ENCODE measurements at places on chromosomes 6 and 20.

GRCh38 chr20:53872081-53872541, 198.3 kb downstream of the BCAS1 start:
- DNase-seq, result no peak

- DNase-seq, result no peak
Observed at GRCh38 chr6:35365594-35366203, 23.3 kb downstream of the PPARD start.

DNA sequence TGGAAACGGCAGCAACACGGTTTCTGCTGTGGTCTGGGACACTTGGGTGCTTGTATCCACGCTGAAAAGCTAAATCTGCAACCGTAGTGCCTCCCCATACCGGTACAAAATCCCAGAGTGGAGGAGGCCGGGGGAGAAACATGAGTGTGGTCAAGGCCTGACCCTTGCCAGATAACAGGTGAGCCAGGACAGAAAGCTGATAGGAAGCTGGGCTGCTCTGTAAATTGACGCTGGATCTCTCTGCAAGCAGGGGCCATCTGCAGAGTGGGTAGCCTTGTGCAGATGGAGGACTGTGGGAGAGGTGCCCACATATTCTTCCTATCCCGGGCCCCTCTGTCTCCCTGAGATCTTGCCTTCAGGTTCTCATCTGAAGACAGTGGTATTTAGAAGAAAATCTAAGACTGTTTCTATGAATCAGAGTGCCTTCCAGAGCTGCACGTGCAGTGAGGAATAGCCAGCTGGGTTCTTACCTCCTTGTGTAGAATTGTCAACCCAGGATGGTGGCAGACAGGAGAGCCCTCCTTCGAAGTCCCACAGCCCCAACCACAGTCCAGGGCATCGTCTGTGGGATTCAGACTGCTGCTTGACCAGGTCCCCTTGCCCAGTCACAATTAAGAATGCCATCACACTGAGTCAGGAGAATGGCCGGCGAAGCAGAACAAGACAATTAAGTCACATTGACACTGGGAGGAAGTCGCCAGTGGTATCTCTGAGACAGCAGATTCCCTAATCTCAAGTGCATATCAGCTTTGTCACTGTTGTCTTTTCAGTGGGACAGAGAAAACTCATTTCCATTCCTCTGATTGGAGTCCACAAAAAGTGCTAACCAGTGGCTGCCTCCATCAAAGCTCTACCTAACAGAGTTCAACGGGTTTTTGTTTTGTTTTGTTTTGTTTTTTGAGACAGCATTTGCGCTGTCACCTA, 100.0 kb upstream of the RIPOR2 start:
- no peak for DNase-seq

GRCh38 chr20:50744143-50744792, 12.9 kb downstream of the PARD6B start:
- DNase-seq, result no peak

- DNase-seq, result no peak
Observed at GRCh38 chr6:7050004-7050403, 57.8 kb upstream of the RREB1 start.

DNA sequence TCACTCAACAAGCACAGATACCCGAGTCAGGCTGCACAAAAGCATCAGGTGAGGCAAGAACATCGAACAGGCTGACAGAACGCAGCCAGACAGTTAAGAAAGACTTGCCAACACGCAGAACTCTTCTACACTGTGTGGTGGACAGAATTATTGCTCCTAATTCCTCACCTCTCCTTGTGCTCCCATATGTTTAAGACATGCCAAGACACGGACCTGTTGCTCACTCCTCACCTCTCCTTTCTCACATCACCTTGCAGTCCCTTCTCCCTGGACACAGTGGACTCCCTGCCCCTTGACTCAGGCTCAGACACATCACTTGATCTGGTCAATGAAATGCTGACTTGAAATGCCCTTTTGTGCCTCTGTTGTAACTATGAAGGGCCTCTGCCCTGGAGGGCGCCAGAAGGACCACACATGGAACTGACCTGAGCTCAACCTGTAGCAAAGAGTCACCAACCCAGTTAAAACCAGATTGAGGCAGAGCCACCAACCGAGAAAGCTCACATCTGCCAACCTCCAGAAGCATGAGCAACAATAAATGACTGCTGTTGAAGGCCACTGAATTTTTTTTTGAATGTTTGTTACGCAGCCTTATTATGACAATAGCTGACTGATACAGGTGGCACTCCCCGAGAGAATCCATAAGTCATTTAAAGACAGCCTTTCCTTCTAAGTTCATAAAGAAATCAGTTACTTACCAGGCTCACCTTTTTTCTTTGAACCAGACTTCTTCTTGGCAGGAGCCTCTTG, 24.0 kb downstream of the RRBP1 start:
- DNase-seq, result no peak

DNA sequence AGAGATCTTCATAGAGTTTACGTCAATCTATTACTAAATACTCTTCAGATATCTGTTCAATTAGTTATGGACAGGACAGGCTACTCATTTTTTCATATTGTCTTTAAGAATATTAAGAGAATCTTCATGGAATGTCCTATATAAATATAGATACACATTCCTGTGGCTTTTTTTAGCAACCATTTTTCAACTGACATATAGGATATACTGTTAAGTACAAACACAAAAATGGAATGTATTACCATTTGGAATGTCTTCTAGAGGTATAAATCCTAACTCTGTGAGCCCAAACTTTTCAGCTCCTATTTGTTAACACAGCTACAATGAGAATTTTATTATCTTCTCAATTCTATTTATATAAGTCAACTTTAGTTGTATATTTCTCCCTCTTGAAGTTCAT, 239.6 kb upstream of the DEFB112 start:
- no peak for DNase-seq

GRCh38 chr6:132391391-132392269, 9.6 kb downstream of the MOXD1 start:
- no peak for DNase-seq

GRCh38 chr6:145031962-145032361, 703.4 kb downstream of the EPM2A start:
- DNase-seq, result no peak

DNA sequence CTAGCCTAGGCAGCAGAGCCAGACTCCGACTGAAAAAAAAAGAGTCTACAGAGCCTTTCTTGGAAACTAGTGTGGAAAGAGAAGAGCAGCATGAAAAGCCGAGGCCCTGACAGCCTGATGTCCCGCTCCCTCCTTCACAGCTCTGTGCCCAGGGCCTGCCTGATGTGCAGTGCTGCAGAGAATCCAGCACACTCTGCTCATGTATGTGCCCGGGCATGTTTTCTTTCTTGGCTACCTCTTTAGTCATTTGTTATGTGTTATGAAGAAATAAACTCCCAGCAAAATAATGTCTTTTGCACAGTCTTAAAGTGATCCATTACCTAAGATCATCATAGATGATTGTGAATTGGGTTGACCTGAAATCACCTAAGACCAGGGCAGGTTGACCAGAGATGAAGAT, 78.1 kb upstream of the EZR start:
- DNase-seq, result no peak

DNA sequence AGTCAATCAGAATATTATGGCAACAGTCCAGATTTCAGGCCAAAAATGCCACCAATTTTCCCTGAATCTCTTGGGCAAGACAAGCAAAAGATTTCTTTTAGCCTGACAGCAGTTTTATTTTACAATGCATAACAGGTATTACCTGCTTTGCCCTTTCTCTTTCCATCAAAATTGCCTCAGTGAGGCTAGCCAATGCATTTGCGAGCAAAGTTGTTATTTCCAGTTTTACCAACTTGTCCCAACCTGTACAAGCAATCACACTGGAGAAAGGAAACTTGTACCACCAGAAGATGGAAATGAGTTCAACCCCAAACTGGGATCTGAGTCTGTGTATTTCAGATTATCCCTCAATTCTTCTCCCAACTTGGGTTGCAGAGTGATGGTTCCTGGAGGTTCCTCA, 279.9 kb upstream of the CDYL start:
- DNase-seq, result no peak

DNA sequence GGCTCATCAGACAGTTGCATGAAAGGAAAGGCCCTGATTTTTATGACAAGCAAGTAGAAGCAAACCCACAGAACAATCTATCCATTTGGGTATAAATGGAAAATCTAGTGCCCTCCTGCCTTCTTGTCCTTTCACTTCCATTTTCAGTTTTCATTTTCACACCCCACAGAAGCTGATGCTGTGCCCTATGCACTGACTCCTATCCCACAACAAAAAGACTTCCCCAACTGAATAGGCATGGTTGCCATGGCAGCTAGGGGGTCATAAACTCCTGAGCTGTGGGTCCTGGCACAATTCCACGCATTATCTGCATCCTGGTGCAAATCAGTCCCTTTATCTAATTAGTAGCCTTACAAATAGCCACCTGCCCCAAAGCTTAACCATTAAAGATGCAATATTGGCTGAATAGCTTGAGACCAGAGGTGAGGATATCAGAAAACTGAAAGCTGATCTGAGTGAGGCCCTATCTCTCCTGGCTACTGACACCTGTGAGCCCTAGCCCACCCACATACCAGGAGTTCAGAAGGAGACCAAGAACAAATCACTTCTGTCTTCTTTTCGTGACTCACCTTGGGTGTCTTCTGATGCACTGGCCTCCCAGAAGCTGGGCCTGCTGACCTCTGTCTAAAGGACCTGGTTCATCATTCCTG, 34.9 kb upstream of the HEY2 start:
- DNase-seq, result no peak

GRCh38 chr6:12314751-12315150, 24.6 kb downstream of the EDN1 start:
- DNase-seq, result no peak

DNA sequence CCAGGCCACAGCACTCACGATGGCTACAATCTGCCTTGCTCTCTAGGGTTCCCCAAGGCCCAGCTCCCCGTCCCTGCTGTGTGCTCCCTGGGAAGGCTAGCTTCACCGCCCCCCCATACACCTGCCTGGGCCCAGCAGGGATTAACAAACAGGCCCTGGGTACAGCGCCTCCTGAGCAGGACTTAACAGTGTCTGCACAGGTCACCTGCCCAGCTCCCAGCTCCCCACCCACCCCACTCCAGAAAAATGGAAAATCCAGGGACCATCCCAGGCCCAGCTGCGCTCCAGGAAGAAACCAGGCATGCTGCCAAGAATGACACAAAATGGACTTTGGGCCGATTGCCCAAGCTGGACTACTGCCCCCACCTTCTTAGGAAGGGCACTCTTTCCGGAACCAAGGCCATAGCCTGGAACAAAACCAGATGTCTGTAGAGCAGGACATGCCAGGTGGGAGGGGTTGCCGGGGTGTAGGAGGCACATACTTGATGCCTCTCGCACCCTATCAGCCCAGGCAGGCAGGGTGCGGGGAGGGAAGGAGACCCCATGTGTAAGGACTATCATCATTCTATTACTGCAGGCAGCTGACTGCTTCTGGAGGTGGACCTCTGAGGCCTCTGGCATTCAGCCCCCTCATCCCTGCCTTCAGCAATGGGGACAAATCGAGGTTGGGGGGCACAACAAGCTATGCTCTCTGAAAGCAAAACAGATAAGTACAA, 104.9 kb downstream of the SNX5 start:
- no peak for DNase-seq

DNA sequence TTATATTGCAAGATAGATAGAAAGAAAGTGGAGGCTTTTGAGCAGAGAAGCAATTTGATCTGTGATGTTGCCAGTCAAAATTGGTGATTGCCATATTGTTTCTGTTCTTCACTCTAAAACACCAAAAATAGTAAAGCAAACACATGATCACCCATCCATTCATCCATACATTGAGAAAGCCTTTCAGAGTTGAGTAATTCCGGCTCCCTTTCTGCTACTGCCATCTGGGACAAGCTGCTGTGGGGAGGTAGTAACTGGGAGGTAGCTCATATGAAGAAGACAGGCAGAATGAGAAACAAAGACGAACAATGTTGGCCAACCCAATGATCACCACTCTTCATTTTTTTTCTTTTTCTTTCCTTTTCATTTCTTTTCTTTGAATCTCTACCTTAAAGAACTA, 51.1 kb upstream of the HBS1L start:
- no peak for DNase-seq

- DNase-seq, result no peak
Observed at GRCh38 chr20:32762754-32763201, 593 bp downstream of the DNMT3B start.

GRCh38 chr20:31516651-31517050, 2.4 kb downstream of the HM13 start:
- no peak for DNase-seq

DNA sequence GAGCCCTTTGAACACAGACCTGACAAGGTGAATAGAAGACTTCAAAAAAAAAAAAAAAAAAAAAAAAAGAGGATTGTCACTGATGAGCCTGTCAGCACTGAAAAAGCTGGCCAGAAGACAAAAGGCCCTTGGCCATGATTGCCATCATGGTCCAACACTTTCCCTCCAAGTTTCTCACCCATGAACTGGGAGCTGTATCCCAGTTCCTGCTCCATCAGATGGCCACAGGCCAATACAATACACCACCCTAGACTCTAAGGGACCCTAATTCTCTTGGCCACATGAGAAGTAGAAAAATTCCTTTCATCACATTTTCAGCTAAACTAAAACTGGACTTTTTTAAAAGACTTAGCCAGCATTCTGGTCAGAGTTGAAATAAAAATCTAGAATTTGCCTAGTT, 50.2 kb downstream of the NUDT3 start:
- DNase-seq, result no peak

DNA sequence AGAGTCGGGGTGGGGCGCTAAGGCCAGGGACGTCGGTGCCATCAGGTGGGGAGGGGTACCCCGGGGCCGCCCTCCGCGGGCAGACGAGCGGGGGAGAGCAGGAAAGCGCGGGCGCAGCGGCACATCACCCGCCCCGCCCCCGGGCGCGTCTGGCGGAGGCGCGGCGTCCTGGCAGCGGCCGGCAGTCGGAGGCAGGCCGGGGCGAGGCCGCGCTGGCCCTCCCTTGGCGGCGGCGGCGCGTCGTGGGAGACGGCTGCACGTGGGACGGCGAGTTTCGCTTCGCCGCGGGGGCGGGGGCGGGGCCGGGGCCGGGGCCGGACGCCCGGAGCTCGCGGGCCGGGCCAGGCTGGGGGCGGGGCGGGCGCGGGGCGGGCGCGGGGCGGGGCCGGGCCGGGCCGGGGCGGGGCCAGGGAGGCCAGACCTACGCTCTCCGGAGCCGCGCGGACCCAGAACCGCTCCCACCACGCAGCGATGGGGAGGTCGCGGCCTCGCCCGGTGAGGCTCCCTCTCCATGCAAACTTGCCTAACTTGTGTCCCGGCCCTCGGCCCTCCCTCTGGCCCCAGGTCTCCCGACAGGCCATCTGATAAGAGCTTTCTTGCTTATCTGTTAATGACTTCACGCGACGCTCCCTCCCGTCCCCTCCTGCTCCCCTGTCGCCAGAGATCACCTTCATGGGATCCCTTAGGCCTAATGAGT, 12.5 kb downstream of the ITPR3 start:
- DNase-seq, result peak; percentile 20

GRCh38 chr20:62133051-62133845, 9.9 kb downstream of the PSMA7 start:
- DNase-seq, result no peak

DNA sequence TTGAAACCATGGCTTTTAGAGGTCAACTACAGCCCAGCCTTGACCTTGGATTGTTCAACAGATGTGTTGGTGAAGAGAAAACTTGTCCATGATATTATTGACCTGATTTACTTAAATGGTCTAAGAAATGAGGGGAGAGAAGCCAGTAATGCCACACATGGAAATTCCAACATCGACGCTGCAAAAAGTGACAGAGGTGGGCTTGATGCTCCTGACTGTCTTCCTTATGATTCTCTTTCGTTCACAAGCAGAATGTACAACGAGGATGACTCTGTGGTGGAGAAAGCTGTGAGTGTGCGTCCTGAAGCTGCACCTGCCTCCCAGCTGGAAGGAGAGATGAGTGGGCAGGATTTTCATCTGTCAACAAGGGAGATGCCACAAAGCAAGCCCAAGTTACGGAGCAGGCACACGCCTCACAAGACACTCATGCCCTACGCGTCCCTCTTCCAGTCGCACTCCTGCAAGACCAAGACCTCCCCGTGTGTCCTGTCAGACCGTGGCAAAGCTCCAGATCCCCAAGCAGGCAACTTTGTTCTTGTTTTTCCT, 16.2 kb downstream of the TTLL2 start:
- no peak for DNase-seq

Measured in activated CD4-positive, alpha-beta T cell treated with anti-CD3 and anti-CD28 coated beads, Interleukin-2, amount 50 U/mL, for 24 hours (primary cell).